KBM-7 (cell line): ENCODE measurements at places on chromosomes 3 and 15.

GRCh38 chr3:149532489-149533180 lies 58.1 kb downstream of the TM4SF4 start:
- no peak for DNase-seq

GRCh38 chr15:55859681-55860080 lies 116.7 kb upstream of the PRTG start:
- no peak for DNase-seq

DNA sequence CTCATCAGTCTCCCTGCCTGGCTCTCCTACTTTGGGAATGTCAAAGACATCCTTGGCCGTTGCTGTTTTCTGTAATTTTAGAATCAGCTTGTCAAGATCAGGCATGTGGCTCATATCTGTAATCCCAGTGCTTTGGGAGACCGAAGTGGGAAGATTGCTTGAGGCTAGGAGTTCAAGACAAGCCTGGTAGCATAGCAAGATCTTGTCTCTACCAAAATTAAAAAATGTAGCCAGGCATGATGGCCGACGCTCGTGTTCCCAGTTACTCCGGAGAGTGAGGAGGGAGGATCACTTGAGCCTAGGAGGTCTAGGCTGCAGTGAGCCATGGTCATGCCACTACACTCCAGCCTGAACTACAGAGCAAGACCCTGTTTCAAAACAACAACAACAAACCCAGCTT lies 144.0 kb upstream of the ATP10A start:
- DNase-seq, result no peak

DNA sequence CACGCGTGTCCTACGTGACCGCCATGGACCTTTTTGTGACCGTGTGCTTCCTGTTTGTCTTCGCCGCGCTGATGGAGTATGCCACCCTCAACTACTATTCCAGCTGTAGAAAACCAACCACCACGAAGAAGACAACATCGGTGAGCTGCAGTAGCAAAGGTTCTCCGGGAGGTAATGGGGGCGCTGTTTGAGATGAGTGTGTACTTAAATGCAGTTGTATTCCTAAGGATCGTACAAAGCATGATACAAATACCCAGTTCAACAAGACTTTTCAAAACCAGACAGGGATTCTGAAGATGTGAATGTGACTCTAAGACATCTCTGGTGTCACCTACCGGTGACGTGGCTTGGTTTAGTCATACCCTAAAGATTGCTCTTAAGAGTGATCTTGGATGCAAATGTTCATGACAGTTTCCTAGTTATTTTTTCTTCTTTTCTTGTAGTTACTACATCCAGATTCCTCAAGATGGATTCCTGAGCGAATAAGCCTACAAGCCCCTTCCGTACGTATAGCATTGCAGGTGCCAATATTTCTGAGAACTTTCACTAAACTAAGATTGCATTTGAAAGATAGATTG lies 556.6 kb downstream of the GABRG3 start:
- no peak for DNase-seq

GRCh38 chr3:143648708-143649107 lies 199.6 kb downstream of the SLC9A9 start:
- DNase-seq, result no peak

DNA sequence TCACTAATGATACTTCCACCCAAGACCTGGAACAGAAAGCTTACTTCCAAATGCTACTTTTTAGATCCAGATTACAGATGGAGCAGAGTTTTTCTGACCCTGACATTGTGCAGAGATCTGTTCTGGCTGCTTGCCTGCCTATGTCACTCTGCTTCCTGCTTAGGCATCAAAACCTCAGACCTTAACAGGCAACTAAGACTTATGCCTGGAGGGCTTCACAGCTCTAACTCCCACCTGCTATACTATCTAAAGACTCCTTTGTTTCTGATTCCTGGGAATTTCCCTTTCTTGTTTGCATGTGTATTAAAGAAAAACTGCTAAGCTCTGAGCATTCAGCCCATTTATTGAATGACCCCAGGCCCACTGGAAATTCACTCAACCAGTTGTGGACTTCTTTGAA lies 157.4 kb upstream of the NPHP3 start:
- no peak for DNase-seq

DNA sequence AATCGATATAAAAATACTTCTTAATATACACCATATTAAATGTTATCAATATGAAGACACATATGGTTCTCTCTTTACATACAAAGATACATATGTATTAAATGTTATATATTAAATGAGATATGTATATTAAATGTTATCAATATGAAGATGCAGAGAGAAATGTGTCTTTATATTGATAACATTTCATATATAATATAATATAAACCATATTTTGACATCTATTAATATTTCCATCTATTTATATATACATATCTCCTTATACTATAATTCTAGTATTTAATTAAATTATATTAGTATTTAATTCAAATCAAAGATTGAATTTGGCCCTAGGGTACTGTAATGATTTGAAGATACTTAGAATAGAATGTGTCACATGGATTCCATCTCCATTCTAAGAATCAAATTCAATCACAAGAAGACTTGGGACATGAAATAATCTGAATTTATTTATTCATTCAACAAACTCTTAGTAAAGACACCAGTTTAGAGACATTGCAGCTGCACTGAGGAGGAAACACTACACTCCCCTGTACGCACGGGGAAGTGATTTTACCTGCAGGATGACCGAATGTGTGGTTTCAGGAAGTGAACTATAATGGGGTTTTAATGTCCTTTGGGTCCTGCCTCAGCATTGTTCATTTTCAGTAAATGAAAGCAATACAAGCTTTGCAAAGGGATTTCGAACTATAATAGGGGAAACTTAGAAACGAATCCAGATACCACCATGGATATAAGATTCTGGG lies 365.1 kb downstream of the MECOM start:
- no peak for DNase-seq

DNA sequence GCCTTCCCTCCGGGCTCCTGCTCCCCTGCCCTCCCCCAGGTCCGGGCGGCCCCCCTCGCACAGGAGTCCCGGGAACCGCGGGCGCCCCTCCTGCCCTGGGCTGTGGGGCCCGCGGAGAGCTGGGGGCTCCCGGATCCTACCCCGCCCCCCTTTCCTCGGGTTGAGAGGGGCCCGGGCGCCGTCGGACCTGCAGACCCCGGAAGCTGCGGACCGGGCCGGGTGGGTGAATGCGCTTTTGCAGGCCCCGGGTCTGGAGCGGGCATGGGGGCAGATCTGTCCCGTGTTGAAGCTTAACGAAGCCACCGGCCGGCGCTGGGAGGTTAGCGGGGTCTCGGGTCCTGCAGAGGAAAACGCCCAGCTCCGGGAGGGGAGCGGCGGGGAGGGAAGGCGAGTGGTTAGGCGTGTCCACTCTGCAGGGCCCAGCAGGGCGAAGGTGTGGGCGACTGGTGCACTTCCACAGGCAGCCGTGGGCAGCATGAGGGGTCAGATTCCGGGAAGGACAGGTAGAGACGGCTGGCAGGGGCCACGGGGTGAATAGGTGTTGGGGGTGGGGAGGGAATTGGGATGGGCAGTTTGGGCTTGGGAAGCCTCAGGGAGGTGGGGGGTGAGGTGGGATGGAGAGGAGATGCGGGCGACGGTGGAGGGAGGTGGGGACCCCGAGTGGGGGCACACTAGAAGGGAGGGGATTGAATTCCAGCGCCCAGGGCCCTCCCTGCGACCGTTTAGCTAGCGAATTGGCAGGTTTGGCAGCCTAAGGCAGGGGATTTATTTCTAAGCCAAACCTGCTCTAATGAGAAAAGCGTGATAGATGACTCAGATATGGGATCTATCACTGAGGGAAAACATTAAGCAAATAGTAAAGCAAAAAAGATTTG lies 635 bp downstream of the CD276 start:
- no peak for DNase-seq

DNA sequence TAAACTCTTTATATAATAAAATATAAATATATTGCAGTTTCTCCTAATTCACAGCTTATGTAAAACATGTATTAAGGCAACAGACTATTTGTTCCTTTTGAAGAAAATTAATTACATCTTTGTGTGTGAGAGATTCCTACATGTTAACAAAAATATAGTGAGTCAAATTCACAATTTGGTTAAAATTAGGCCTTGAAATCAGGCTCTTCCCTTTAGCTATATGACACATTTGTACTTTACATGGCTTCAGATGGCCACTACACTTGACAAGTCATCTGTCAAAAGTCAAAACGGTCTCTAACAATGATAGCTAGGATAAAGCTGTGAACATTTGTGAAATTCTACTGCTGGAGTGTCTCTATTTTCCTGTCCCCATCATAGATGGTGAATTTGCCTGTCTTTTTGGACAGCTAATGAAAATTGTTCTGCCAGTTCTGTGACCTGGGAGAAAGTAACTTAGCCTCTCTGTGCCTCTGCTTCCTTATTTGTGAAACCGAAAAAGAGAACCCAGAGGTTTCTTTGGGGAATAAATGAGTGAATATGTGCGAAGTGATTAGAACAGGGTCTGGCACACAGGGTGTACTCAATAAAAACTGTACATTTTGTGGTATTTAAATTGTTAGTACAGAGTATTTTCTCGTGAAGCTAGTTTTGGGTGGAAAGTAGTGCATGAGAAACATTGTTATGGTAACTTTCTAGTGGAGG lies 23.6 kb downstream of the TM4SF4 start:
- DNase-seq, result no peak

- DNase-seq, result no peak
Measured at GRCh38 chr3:160016972-160017371, 28.3 kb downstream of the IL12A start.

- no peak for DNase-seq
Measured at GRCh38 chr15:45616901-45617323, 17.9 kb upstream of the SQOR start.

DNA sequence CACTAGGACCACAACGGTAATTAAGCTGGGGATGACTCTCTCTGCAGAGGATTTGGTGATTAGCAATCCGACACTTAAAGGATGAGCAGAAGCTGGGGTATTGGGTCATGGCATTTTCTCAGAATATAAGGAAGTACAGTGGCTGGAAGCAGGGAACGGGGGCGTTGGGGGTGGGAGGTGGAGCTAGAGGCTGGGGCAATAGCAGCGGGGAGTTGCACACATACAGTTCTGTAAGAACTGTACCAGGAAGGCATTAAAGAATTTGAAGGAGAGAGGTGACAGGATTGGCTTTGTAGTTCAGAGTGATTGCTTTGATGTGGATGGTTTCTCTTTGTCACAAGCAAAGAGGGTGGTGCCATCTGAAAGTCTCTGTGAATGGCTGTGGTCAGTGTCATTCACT lies 28.2 kb downstream of the PSMD6 start:
- DNase-seq, result no peak

- DNase-seq, result no peak
Measured at GRCh38 chr3:162670181-162670580, 1173.6 kb downstream of the OTOL1 start.

DNA sequence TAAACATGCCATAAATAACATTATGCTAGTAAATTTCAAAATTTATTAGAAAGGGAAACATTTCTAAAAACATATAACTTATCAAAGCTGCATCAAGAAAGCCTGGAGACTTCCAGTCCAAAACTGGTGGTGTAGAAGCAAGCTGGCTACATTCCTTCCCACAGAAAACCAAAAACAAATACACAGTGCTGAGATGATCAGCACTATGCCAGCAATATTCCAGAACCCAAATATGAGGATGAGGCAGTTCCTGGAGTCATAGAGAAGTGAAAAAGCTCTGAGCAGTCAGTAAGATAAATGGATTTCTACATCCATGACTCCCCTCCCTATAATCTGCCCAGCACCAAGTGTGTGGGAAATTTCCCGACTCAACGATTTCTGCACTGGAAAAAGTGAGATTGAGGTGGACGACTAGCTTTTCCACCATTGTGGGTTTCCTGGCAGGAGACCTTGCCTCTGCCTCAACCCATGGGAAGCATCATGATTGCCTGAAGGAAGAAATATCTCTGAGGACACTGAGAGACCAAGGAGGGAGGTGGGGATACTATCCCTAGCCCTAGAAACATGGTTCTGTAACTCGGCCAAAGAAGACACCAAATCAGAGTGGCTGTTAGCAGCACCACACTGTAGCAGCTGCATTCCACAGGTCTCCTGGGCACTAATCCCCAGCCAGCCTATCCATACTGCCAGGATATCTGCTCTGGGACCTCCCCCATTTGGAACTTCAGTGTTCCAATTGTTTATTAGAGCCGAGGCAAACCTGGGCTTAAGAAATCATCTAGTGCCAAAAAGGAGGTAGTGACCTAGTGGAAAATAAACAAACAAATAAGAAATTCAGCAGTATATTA lies 11.8 kb upstream of the CLN6 start:
- DNase-seq, result no peak

- DNase-seq, result no peak
Measured at GRCh38 chr3:124632566-124633140, 97.6 kb upstream of the UMPS start.

DNA sequence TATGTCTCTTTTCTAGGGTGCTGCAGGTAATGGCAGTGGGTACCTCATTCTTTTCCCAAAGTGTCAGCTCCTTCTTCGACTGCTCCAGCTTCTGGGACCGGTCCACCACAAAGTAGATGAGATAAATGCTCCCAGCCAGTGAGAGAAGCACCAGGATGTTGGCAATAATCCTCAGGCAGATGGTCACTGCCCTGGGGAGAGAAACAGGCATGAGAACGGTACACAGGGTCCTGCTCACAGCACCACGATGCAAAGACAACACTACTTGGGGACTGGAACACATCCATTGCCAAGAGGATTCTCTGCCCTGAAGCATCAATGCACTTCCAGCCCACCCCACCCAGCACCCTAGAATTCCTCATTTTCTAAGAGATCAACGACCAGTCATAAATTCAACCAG lies 22.4 kb downstream of the TMC3 start:
- DNase-seq, result no peak

- no peak for DNase-seq
Measured at GRCh38 chr3:59286791-59287531, 237.1 kb upstream of the CFAP20DC start.

DNA sequence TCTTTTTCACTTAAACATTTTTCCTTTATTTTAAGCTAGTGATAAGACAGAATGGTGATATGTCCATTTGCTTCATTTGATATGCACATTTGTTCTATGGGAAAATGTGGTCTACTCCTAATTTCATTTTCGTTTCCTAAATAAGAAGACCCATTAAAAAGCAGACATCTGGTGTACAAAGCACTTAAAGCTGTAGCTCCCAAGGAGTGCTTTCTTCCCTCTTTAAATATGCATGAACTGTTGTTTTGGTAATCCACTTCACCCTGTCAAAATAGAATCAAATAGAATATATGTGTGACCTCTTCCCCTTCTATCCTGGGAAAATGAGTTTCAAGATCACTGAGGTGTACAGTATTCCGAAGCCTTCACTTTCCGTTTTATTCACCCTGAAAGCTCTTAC lies 182.8 kb downstream of the ROBO2 start:
- no peak for DNase-seq
